ENCODE measurements at places on chromosomes 2 and 18.

DNA sequence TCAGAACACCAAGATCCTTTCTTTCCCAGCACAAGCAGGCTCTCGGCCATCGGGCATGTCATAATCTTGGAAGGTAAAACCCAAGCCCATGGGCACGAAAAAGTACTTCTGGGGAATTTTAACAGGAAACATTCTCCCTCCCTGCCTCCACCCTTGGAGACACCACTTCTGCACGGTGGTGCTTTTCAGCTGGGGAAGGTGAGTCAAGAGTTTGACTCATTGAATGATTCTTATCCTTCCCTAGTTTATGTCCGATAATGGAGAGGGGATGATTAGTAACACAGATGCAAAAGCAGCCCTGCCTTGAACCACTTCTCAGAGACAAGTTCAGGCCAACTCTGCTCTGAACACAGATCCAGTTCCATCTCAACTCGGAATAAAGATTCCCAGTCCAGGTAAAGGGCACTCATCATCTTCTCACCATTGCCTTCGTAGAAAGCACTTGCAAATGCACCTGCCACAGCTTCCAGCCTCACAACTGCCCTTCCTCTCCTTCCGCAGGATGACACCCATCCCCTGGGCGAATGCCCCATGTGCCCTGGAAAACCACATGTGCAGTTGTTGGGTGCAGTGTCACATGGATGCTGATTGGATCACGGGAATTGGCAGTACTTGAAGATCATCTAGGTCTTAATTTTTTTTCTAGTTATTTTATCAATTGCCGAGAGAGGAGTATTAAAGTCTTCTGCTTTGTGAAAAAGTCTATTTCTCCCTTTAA lies 136.2 kb downstream of the PXDN start:
- no peak for DNase-seq

DNA sequence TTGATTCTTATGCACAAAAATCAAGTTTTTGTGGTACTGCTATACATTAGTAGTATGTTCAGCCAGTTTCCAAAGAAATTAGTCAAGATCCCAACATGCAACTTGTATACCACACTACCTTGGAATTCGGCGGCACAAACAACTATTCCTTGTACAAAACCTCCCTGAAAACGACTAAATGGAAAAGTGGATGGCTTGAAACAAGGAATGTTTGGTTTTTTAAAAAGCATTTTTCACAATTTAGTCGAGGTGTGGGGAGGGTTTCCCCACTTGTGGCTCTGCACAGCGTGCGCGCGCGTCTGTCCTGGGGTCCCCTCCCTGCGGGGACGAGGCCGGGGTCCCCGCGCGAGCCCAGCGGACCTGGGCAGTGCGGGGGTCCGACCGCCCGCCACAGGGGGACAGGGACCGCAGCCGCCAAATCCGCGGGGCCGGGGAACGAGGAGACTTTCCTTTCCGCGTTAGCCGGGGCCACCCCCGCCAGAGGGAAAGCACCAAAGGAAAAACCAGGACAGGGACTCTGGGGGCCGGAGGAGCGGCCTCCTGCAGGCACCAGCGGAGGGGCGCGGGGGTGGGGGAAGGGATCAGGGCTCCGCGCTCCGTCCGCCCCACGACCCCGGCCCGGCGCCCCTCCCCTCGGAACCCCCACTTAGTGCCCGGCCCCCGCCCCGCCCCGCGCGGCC lies 534 bp upstream of the SOCS6 start:
- no peak for DNase-seq

- DNase-seq: no peak
Observed at GRCh38 chr2:158667586-158667985, 127.5 kb upstream of the DAPL1 start.

DNA sequence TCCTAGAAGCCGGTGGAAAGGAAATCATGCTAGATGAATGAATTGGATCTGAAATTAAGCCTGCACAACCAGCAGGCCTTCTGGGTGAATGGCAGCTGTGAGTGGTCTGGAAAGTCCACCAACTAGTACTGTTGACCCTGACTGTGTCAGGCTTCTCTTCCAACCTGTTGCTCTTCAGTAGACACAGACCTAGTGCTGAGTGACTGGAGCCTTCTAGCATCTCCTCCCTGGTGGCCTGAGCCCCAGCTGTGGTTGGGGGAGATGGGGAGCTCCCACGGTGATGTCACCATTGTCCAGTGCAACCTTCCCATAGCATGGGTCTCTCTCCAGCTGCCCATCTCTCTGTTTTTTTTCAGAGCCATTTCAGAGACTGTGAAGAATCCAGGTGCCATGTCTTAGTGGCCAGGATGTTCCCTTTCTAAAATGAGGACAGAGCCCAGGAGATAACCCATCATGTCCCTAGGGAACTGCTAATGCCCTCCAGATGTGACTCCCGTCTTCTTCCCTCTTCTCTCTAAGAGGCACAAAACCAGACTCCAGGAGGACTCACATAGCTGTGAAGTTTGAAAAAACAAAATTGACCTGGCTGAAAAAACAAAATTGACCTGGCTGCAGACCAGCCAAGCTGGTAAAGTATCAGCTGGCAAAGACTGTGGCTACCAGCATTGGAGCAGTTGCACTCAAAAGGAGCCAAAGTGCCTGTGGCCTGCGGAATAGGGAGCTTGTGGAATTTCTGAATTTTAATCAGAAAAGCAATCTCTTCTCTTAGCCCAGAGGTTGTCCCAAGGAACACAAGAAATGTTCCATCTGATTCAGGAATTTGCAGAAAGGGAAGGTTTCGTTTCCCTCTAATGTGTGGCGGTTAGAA lies 67.4 kb upstream of the RPL31 start:
- DNase-seq: no peak

DNA sequence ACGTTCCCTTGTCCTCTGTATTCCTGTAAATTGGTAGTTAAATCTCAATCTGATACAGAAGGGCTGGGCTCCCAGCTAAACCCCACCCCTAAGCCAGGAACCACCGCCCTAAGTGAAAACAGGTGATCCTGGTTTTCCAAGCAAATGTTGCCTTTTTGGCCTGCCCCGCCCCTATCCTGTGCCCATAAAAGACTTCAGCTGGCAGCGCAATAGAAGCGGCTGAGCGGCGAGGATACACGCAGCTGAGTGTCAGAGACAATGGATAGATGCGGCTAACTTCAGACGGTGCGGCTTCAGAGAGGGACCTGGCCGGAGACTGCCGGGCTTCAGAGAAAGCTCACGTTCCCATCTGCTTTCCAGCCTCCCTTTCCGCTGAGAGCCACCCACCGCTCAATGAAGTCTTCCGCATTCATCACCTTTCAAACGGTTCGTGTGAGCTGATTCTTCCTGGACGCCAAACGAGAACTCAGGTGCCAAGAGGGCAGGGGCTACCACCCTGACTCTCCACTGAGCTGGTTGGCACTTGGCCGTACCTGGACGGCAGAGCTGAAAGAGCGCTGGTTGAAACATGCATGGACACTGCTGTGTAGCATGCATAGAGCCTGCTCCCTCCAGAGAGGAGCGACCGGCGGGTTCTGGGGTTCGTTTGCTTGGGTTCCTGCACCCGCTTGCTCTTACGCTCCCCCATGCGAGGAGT lies 49.5 kb upstream of the POLE4 start:
- no peak for DNase-seq

DNA sequence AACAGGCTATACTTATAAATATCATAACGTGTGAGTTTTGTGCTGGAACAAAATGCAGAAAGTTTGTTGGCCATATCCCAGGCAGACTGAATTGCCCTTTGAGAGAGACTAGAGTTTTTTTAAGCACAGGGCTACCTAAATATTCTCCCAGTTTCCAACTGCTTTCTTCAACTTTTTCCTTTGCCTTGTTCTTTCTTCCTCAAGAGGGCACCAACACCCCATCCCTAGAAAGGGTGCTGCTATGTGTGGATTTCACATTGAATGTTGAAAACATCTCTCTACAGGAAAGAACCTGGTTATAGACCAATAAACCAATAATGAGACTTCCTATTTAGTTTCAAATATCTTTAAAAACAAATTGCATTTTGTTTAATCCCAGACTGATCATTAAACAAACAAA lies 87.9 kb downstream of the ICOS start:
- no peak for DNase-seq

DNA sequence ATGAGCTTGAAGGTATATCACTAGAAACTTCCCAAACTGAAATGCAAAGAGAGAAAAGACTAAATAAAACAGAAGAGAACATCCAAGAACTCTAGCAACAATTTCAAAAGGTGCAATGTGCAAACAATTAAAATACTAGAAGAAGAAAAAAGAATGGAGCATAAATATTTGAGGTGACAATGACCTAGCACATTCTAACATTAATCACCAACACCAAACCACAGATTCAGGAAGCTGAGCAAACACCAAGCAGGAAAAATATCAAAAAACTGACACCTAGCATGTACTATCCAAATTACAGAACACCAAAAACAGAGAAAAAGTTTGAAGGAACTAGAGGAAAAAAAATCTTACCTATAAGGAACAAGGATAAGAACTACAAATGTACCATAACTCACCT lies 460.8 kb downstream of the IRS1 start:
- no peak for DNase-seq

DNA sequence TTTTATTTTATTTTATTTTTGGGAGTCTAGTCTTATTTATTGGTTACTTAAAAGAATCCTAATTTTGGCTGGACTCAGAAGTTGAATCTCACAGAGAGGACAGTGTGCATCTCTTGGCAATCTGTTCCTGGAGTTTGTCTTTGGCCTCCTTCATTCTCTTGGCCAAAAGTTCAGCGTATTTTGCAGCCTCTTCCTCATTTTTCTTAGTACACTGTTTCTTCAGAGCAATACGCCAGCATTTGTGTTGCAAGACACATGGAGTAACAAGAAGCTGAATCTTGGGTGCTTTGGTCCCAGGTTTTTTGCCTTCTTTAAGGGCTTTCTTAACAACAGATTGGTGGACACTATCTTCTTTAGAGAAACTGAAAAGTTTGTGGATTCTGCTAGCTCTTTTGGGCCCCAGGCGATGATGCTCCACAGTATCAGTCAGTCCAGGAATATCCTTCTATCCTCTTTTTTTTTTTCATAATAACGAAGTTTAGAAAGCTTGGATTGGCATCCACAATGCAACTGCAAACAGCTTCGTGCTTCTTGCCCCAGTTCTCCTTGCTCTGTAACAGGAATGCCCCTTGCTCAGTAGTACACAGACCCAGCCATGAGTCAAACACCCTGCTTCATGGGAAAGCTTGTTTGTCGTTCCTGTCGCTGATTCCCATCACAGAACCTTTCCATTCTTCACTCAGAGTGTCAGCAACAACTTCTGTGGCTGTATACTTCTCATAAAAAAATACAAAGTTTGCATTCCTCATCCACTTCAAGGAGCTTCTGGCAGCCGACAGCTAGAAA lies 34.8 kb upstream of the RFX8 start:
- DNase-seq: no peak

DNA sequence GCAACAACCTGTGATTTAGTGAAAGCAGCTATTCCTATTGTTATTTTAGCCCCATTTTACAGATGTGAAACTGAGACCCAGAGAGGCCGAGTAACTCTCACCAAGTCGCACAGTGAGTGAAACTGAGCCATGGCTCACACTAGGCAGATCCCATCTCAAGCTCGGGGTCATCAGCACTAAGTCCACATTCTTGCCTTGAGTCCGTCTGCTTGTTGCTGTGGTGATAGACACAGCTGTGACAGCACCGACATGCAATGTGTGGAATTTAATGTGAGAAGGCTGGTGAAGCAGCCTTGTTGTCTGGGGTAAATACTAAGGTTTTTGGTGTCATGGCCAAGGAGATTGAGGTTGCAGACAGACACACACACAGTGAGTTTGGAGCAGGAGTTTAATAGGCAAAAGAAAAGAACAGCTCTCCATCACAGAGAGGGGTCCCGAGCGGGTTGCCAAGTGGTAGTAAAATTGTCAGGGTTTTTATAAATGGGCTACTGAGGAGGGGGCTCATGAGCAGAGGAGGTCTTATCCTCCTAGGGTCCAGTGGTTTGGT lies 40.2 kb upstream of the GMCL1 start:
- DNase-seq: no peak

- DNase-seq: no peak
Observed at GRCh38 chr2:150050036-150050435, 437.4 kb downstream of the RND3 start.

GRCh38 chr2:8320311-8321066 lies 361.4 kb upstream of the ID2 start:
- DNase-seq: no peak

GRCh38 chr2:88896971-88897370 lies 205.5 kb downstream of the RPIA start:
- DNase-seq: no peak

DNA sequence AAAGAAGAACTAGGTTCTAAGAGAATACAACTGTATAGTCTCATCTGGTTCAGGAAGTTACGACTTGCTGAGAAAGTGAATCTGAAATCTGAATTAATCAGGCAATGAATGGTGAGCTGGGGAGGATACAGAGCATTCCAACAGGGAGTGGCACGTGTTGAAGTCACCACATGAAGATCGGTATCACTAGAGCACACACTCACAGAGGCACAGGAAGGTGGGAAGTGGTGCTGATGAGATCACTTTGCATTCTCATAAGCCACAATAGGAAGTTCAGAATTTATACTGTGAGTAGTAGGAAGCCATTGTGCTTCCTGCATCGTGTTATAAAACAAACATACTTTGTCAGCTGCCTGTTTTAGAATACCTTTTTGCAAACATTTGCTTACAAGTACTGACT lies 615.0 kb upstream of the DDX18 start:
- no peak for DNase-seq

DNA sequence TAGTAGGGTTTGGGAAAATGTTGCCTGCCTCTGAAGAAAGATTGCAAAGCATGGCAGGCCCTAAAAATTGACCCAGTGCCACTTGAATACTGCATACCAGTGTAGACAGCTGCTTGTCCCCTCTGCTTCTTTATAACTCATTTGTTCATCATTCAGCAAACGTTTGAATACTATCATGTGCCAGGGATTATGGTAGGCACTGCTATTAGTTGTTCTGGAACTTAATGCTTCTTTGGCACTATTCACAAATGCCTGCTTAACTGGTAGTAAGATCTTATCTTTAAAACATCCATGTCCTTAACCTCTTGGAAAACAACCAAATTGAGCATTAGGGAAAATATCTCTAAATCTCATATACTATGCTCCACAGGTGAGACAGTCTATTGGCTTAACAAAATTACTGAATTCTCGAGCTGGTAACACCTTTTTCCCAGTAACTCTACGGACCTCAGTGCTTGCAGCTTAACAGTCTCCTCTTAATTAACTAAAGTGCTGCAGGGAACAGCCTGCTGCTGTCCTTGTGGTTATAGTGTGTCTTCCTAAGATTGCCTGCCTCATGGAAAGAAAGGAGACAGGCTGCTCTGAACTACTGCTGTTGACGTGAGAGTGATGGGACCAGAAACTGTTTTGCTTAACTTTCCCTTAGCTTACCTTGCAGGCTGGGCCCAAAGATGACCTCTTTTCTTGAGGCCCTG lies 93.2 kb downstream of the MIB1 start:
- DNase-seq: no peak

- DNase-seq: no peak
Observed at GRCh38 chr2:20425884-20426283, 21.0 kb upstream of the RHOB start.
